ENCODE measurements at places on chromosomes 5 and 9.

- no peak for DNase-seq
Measured at GRCh38 chr5:84327591-84327990, 57.1 kb downstream of the EDIL3 start.

GRCh38 chr9:135584371-135584770 is 22.8 kb downstream of the PAEP start:
- no peak for DNase-seq

- no peak for DNase-seq
Measured at GRCh38 chr5:41794471-41794870, 75.8 kb downstream of the OXCT1 start.

- no peak for DNase-seq
Measured at GRCh38 chr5:32304622-32305021, 8.1 kb downstream of the MTMR12 start.

DNA sequence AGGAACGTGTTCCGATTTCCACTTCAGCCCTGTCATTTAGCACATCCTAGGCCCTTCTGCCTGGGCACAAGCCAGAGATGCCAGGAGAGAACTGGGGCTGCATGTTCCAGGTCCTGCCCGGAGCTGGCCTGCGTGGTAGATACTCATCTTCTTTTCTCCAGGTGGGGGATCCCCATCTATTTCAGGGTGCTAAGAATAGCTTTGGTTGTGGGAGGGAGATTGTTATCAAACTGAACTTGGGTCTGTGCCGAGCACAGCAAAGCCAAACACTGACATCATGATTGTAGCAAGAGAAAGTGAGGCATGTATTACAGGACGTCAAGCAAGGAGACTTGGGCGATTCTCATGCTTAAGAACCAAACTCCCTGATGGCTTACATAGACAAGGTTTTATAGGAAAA is 18.2 kb downstream of the C9orf153 start:
- DNase-seq, result no peak

- no peak for DNase-seq
Measured at GRCh38 chr5:149611326-149611725, 30.0 kb downstream of the ARHGEF37 start.

DNA sequence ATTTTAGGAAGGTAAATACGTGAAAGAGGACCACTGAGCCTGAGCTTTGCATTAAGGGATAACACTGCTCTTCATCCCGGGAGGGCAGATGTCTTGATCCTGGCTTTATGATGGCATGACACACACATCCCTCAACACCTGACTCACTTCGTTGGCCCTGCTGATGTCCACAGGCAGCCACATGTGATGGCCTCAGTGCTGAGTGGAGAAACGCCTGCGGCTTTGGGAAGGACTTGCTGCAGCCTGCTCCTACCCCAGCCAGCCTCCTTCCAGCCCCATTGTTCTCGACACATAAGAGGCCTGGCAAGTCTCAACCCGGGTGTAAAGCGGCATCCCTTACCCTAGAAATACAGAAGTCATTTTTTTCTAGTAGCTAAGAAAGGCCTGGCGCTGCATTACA is 169.0 kb downstream of the SYK start:
- no peak for DNase-seq

DNA sequence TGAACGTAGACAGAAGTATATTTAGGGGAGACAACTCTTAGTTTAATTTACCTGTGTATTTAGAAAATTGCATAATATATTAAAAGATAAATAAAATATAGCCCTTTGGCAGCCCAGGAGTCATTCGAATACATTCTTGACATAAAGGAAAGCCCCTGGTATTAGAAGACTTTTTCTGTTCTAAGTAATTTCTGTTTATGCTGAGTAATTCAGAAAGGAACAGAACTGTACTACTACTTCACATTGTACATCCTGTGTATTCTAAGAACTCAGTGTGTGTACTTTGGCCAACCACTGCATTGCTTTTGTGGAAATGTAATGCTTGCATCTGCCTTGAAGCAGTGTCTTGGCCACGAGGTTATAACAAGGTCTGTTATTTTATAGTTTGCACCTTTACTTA is 136.4 kb downstream of the KDM4C start:
- DNase-seq, result no peak

DNA sequence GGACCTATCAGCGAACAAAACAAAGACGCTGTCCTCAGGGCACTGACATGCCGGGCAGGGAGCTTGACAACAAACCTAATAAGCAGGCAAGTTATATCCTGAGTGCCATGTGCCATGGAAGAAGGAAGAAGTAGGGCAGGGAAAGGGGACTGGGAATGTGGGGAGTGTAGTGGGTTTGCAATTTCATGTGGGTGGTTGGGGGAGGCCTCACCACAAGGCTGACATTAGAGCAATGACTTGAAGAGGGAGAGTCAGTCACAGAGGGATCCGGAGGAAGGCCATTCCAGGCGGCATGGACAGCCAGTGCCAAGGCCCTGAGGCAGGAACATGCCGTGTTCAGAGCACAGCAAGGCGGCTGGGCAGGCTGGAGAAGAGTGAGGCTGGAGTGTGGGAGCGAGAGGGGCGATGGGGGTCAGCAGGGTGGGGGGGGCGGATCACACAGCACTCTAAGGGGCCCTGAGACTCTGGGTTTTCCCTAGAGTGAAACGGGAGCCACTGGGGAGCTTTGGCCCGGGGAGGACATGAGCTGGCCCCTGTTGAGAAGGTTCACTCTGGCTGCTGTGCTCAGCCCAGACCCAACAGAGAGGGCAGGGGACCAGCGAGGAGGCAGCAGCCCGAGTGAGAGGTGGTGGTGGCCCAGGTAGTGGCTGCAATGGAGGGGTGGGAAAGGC is 86.3 kb downstream of the STK10 start:
- DNase-seq, result no peak

DNA sequence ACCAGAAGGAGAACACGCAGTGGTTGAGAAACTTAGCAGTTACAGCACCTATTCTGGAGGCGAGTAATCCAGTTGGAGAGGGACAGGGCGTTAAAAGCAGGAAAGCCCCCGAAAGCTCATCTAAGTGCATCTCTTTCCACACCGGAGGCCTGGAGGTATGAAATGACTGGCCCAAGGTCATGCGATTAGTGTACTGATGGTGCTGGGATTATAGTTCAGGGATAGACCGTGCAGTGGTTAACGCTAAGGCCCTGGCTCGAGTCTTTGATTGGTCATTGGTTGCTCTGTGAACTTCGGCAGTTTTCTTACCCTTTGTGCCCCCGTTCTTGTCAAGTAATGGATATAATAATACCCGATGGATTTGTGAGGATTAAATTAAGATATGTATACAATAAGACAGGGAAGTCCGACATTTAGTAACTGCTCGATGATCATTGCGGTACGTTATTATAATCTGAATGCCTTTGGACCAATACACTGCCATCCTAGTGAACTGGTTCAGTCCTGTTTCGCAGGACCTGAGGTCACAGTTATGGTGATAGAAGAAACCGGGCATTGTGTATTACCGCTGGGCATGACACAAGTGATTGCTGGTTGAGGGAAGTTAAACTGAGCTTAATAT is 960 bp downstream of the CANX start:
- DNase-seq, result no peak

DNA sequence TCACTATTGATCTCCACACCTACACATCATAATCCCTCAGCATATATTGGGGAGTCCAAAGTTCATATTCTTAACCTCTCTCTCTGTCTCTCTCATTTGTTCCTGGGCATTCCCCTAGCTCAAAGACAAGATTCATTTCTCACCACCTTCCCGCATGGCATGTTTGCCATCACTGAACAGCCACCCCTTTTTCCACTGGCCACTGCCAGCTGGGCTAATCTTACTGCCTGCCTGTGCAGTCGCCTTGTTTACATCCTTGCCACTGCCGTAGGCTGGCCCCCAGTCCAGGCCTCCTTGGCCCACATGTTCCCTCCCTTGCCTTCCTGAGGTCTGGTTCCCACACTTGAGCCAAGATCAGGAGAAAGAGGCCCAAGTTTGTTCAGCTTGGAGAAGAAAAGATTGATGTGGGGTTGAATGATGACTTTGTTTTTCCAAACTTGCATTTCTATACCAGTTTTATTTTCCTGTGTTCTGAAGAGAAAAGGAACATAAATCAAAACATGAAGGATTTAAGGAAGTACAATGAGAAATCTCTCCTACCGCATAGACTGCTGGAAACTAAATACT is 80.2 kb downstream of the PLAC8L1 start:
- no peak for DNase-seq

Data from effector CD4-positive, alpha-beta T cell (primary cell).